ENCODE measurements at places on chromosomes 11 and 22.

- no peak for DNase-seq
Measured at GRCh38 chr11:2002807-2003206, 5.2 kb upstream of the H19 start.

- DNase-seq: no peak
Measured at GRCh38 chr11:119320776-119321524, 4.0 kb upstream of the MCAM start.

DNA sequence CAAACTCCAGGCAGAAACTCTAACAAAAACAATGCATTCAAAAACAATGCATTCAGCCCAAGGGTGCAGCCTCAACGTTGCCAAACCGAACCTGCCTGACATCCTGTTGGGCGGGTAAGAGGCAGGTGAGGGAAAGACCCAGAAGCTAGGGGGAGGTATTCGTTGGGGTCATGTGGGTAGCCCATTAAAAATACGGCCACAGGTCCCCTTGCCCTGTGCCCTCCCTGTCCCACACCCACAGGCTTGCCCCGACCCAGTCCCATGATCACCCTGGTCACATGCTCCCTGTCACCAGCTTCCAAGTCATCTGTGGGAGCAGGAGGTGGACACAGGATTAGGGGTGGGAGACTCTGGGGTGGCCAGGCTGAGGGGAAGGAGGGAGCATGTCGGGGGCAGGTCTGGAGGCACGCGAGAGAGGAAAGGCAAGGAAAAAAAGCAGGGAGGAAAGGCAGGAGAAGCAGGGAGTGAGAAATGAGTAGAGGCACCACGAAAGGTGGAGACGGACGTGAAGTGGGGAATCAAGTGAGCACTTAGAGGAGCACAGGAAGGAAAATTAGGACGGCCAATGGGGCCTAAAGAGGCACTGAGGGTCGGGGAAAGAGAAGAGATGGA is 683 bp downstream of the PLA2G6 start:
- no peak for DNase-seq

DNA sequence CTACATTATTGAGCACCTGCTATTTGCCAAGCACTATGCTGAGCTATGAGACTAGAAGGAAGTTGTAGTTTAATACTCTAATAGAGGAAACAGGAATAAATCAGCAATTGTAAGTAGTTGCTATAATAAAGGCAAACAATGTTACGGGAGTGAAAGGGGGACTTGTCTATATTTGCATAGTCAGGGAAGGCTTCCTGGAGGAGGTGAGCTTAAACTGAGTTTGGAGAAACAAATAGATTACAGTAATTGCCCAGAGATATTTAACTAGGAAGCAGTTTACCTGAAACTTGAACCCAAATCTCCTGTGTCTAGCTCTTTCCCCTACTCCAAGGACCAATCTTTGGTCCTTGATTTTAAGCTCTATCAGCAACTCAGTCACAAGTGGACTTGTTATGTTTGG is 2.1 kb upstream of the ENTHD1 start:
- DNase-seq: no peak

- DNase-seq: no peak
Measured at GRCh38 chr11:119088406-119088805, 3.7 kb downstream of the HMBS start.

GRCh38 chr11:40139536-40139935 is 1319.9 kb downstream of the LRRC4C start:
- DNase-seq: no peak
